ENCODE measurements at places on chromosomes 5 and 9.

DNA sequence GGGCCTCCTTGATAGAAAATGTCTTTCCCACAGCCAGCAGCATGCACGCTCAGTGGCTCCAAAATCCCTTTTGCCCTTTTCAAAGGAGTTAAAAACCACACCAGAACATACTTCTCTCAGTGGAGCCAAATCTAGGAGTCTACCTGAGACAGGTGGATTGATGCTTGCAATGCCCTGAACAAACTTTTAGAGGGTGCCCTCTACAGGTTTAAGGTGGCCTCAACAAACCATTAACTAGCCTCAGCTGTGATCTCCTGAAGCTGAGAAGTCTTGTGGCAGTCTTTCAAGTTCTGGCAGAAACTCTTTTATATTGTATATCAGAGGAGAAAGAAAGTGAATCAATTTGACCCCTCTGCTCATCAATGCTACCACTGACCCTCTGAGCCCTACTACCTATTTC, 125.4 kb downstream of the MED27 start:
- DNase-seq = no peak

GRCh38 chr5:124737651-124738050, 8.8 kb downstream of the ZNF608 start:
- DNase-seq = no peak

- DNase-seq = no peak
Measured at GRCh38 chr5:148336704-148337435, 1.5 kb downstream of the SPINK9 start.

- no peak for DNase-seq
Measured at GRCh38 chr9:35656831-35657545, 831 bp downstream of the RMRP start.

GRCh38 chr5:92147266-92147665, 764.1 kb upstream of the ARRDC3 start:
- no peak for DNase-seq

- peak; percentile 66 for DNase-seq
Measured at GRCh38 chr5:150350524-150351344, 6.8 kb upstream of the TCOF1 start.

DNA sequence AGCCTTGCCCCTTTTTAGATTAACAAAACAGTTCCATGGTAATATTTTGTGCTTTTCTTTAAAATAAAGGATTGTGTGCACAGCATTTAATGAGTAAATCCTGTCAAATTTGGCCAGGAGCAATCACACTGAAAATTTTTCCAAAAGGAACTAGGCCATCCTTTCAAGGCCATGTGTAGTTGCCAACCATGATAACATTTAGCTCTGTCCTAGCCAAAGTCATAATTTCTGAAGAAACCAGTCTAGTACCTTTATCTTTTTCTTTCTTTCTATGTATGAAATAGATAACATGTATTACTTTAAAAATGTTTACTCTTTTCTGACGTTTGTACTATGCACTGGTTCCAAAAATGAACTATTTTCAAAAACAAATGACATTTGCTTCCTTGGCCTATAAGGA, 143.7 kb downstream of the PBX3 start:
- DNase-seq = no peak

- no peak for DNase-seq
Measured at GRCh38 chr9:95506678-95507463, 9.9 kb downstream of the PTCH1 start.

DNA sequence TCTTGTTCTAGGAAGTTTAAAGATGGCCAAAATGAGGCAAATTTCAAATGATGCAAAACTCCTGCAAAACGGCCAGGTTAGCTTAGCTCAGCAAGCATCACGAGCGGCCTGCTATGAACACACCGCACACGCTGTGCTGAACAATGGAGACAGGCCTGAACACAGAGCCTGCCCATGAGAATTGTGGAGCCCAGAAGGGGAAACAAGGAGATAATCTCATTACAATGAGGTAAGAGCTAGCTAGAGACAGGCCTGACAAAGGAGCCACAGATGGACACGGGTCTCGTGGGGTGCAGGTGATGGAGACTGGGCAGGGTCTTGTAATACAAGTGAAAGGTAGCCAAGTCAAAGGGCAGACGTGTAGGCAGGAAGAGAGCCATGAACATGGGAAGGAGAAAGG, 50.2 kb downstream of the PSMB7 start:
- DNase-seq = no peak

- DNase-seq = no peak
Measured at GRCh38 chr5:31487506-31487905, 44.4 kb downstream of the DROSHA start.

GRCh38 chr9:127011772-127012171, 97.2 kb downstream of the RALGPS1 start:
- DNase-seq = no peak

DNA sequence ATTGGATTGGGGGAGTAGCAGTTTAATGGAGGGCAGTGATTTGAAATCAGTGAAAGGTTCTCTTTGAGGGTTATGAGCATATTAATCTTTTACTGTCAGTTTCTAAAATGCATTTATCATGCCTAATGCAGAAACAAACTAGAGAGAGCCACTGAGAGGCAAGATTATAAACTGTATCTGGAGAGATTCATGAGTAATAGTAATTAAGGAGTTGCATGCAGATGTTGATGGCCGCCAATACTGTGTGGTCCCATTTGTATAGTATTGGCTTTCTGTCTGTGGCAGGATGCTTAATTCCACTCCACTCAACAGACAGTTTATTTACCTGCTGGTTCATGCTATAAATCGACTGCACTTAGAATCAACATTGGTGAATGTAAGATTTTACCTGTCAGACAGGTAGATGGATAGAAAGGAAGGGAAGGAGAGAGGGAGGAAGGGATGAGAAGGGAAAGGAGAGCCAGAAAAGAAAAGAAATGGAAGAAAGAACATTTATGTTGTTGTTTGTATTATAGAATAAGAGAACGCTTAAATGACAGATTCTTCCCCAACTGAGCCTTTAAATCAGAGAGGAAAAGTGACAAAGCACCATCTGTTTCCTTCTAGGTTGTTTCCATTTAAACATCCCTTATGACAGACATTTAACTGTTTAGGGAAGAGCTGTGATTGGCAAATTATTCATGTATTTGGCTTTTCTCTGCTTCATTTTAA, 146.5 kb downstream of the PAM start:
- DNase-seq = no peak

DNA sequence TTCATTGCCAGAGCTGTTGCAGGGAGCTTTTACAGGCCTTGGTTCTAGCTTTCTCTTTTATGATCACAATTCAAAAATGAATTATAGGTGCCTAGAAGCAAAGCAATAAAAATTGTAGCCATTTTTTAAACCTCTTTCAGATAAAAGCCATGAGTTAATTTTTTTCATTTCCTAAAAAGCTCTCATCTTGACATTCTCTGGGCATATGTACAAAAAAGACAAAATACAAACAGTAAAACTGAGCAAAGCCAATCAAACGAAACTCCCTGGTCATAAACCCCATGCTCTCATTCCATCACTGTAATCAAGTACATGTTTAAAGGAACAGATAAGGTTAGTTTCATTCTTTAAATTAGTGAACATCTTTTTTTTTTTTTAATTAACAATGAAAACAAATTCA, 101.9 kb downstream of the ERCC6L2 start:
- DNase-seq = no peak

DNA sequence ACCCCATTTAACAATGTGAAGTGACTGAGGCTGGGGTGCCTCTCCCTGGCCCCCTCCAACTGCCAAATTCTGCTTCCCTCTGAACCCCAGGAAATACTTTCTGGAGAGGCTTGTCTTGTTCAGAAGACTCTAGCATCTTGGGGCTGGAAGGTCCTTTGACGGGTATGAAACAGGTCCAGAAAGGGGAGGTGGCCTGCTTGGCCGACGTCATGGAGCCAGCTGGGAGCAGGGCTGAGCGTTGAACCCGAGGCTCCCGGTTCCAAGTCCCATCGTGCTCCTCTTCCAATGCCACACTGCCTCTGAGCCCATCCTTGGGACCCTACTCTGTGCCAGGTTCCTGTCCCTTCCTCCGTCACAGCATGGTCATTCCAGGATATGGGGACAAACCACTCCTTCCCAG, 46.9 kb downstream of the NDST1 start:
- DNase-seq = no peak

DNA sequence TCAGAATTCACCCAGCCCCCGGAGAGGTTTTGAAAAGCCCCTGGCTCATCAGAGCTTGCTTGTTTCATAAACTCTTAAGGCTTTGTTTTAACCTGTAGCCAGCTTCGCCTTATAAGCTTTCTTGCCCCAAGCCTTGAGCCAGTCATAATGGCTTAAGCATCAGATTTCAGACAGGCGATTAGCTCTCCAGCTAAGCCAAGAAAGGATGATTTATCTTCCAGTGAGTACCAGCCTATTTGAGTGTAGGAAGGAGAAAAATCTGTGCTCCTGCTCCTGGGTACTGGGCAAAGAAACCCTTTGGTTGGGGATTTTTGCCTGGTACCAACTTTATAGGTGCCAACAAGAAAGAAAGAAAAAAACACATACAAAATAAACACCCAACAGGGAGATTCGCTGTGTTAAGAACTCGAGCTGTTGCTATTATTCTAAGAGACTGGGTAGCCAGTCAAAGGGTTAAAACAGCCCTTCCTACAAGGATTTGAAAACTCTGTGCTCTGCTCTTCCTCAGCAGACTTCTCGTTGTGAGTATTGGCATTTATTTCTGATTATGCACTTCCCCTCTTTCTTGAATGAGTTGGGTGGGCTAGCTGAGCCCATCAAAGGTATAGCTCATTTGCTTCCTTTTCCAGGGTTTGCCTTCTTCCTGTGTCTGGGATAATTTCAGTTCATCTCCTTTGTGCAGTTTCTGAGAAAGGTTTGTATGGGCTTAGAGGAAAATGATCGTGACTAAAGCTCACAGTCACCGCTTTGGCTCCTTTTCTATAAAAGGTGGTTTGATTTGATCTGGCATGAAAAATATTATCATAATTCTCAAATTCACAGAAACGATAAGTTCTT, 157.2 kb upstream of the DMRT1 start:
- DNase-seq = no peak

GRCh38 chr9:119853126-119853525, 483.9 kb upstream of the BRINP1 start:
- no peak for DNase-seq

- no peak for DNase-seq
Measured at GRCh38 chr9:18857334-18857733, 175.7 kb downstream of the SAXO1 start.

- no peak for DNase-seq
Measured at GRCh38 chr5:98130261-98131035, 643.0 kb upstream of the RGMB start.

DNA sequence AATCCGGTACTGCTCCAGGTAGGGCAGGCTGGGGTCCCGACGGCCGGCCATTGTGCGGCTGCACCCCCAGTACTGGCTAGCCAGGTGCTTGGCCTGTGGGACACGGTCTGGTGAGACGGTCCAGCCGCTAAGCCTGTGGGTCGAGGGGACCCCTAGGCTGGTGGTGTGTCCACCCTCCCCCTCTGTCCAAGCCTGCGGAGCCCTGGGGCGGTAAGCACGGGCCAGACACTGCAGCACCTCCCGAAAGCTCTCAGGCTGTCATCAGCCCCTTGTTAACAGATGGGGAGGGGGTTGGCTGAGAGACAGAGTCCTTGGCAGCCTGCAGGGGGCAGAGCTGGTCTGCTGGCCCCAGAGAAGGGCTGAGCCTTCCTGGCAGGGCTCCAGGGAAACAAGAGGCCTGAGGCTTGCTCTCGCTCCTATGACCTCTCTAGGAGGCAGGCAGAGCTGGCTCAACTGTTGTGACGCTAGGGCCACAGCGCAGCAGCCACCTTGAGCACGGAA, 11.8 kb upstream of the MRNIP start:
- DNase-seq = peak; percentile 55

DNA sequence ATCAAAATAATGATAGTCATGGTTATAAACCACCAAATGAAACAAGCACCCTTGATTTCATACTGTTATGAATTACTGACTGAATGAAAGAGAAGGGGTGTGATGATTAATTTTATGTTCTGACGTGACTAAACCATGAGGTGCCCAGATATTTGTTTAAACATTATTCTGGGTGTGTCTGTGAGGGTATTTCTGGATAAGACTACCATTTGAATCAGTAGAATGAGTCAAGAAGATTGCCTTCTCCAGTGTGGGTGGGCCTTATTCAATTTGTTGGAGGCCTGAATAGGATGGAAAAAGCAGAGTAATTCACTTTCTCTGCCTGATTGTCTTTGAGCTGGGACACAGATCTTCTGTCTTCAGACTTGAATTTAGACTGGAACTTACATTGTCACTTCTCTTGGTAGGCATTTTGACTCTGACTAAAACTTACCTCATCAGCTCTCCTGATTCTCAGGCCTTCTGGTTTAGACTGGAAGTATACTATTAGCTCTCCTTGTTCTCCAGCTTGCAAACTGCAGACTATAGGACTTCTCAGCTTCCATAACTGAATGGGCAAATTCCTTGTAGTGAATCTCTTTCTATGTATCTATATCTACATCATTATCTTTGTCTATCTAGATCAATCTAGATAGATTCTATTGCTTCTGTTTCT, 321.9 kb upstream of the TARS1 start:
- no peak for DNase-seq

DNA sequence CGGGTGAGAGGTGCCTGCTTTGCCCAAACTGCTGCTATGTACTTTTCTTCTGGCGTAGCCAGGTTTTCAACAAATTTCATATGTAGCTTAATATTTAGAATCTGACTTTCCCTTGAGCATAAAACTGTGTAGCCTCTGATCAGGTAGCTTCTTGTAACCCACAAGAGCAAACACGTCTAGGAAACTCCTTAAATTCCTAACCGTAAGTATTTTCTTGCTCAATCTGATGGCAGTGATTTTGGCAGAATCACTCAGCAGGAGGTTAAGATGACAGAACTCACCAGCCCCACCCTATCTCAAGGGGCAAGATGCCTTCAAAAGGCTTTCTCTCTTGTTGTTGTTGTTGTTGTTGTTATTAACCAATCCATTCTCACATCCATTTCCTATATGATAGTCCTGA, 20.8 kb downstream of the CKMT2 start:
- DNase-seq = no peak

GRCh38 chr9:14418941-14419937, 105.3 kb upstream of the NFIB start:
- no peak for DNase-seq

DNA sequence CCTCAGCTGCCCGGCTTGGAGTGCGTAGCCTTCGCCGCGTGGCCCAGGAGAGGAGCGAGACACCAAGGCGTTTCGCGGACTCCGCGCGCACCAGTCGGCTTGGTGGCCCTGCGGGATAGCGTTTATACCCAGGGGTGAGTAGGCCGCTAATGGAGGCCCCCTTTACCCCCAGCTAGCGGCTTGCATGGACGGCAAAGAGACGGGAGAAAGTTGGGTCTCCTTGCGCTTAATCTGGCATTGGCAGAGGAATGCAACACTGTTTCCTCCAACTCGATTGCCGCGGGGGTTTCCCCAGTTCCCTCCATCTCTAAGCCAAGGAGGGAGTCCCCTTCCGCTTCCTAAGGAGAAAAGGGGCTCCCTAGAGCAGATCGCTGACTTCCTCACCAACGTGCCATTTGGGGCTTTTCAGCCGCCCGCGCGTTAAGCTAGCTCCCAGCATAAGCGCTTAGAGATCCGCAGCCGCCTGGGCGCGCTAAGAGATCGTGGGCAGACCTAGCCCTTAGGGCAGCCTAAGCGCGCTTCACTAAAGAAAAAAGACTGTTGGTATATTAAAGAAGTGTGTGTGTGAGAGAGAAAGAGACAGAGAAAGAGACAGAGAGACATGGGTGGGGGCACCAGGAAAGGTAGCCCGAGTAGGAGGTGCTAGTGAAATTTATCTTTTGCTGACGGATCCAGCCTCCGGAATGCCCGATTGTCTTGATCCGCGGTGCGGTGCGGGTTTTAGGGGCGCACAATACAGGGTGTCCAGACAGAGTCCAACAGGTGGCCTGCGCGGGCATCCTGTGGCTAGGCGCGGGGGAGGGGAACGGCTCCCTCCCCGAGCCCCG, 597.9 kb upstream of the SGCD start:
- DNase-seq = no peak

All from hematopoietic multipotent progenitor cell treated with erythropoietin and hydrocortisone succinate and interleukin-3 and kit ligand, for 8 days (in vitro differentiated cells).